GM19239 (cell line): ENCODE measurements at places on chromosomes 13 and 19.

DNA sequence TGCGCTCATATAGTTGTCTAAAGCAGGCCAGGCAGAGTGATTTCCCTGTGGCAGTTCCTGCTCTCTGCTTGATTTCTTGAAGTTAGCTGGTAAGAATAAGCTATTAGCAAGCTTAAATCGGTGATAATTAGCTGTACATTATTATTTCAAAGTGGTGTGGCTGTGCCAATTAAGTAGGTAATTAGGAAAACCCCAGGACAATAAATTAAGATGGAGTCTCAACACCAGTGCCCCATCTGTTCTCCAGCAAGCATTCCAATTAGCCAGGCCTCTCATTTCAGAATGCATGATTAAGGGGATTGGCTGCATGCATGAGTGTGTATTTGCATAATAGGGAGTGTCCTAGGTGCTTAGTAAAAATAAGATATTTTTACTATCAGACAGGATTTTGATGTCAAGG is 342.3 kb downstream of the GPC5 start:
- DNase-seq: no peak

- no peak for DNase-seq
Measured at GRCh38 chr13:31982540-31982939, 49.0 kb upstream of the FRY start.

- peak; percentile 14 for DNase-seq
Measured at GRCh38 chr13:32426990-32427851, 709 bp downstream of the N4BP2L1 start.

GRCh38 chr19:57954996-57955395 is 7.5 kb upstream of the ZNF256 start:
- no peak for DNase-seq

DNA sequence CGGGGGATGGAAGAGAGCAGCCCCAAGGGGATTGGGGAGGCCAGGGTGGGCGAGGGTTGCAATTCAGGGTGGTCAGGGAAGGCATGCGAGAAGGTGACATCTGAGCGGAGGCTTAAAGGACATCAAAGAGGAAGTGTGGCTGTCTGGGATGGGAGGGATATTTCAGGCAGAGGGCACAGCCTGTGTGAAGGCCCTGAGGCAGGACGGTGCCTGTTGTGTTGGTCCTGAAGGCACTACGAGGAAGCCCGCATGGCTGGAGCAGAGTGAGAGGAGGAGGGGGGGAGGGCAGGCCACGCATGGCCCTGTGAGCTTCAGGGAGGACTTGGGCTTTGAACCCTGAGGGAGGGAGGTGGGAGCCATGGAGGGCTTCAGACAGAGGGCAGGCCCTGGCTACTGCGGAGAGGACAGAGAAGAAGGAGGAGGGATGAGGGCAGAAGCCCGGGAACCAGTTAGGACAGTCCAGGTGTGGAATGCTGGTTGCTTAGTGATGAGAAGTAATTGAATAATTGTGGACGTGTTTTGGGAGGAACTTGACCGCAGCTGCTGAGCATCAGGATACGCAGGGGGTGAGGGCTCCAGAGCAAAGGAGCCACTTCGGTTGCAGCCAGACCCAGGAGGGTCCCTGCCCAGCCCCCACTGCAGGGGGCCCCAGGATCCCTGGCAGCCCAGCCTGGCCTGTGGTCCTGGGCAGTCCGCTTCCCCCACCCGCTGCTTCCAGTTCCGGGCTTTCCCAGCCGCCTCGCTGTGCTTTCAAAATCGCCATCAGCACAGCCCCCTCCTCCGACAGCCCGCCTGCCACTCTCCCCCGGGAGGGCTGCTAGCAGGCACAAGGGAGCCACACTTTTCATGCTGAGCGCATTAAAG is 6.2 kb downstream of the TLE6 start:
- no peak for DNase-seq

- DNase-seq: no peak
Measured at GRCh38 chr13:103066781-103067345, 646 bp upstream of the SLC10A2 start.

GRCh38 chr13:96632536-96633320 is 361.5 kb downstream of the OXGR1 start:
- DNase-seq: no peak

DNA sequence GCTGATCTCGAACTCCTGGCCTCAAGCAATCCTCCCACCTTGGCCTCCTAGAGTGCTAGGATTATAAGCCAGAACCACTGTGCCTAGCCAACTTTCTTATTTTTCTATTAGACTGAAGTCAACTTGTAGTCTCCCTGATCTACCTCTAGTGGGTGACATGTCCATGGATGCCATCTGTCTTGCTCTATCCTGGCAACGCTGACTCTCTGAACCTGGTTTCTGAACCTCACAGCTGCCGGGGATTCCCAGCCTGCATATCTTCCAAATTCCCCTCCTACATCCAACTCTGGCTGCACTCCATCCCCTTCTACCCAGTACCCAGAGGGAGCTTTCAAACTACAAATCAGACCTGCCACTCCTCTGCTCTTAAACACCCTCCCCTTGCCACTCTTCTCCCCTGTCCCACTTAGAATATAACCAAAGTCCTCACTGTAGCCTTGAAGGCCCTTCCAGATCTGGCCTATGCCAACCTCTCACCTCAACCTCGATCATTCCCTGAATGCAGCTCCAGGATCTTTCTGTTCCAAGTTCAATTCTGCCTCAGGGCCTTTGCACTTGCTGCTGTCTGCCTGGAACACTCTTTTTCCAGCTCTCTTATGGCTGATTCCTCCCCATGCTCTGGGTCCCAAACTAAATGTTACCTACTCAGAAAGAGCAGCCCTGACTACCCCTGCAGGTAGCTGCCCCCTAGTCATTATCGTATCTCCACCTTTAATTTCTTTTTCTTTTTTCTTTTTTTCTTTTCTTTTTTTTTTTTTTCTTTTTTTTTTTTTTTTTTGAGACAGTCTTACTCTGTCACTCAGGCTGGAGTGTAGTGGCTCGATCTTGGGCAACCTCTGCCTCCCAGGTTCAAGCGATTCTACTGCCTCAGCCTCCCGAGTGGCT is 2.2 kb downstream of the CLIP3 start:
- DNase-seq: no peak

DNA sequence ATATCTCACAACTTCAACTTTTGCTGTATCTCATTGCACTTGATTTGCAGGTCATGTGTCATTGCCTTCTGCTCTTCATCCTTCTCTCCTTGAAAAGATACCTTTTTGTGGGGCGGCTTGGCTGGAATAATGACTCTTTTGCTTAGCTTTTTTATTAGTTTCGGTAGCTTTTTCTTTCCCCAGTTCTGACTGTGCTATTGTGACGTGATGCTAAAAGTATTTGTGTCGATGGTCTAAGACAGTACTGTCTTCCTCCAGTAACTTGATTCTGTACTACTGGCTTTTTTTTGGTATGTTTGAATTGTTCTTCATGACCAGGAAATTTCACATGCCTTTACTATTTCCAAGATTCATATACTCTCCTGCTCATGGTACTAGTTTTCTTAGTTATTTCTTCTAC is 63.1 kb downstream of the SLITRK1 start:
- no peak for DNase-seq

GRCh38 chr13:52703482-52703881 is 36.1 kb downstream of the CNMD start:
- DNase-seq: no peak

DNA sequence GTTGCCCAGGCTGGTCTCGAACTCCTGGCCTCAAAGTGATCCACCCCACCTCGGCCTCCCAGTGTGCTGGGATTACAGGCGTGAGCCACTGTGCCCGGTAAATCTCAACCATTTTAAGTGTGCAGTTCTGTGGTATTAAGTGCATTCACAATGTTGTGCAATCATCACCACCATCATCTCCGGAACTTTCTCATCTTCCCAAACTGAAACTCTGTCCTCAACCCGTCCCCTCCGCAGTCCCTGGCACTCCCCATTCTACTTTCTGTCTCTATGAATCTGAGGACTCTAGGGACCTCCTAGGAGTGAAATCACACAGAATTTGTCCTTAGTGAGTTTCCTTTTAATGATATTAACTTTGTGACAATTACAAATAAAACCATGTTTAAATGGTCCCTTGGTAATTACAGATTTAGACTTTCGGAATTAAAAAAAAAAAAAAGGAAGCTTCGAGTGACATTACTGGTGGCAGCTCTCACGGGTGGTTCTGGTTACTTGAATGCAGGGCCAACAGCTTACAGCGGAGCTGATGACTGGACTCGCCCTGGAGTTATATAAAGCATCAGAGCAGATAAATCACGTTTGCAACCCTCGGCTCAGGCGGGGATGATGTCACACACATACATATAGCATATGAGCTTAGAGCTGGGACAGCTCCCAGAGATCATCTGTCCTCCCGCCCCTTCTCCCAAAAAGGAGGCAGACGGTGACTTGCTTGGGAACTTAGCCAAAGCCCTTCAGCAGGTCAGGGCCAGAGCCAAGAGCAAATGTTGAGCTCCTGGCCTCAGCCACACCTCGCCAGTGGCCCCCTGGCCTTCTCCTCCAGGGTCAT is 89.8 kb downstream of the ZNF557 start:
- DNase-seq: no peak

DNA sequence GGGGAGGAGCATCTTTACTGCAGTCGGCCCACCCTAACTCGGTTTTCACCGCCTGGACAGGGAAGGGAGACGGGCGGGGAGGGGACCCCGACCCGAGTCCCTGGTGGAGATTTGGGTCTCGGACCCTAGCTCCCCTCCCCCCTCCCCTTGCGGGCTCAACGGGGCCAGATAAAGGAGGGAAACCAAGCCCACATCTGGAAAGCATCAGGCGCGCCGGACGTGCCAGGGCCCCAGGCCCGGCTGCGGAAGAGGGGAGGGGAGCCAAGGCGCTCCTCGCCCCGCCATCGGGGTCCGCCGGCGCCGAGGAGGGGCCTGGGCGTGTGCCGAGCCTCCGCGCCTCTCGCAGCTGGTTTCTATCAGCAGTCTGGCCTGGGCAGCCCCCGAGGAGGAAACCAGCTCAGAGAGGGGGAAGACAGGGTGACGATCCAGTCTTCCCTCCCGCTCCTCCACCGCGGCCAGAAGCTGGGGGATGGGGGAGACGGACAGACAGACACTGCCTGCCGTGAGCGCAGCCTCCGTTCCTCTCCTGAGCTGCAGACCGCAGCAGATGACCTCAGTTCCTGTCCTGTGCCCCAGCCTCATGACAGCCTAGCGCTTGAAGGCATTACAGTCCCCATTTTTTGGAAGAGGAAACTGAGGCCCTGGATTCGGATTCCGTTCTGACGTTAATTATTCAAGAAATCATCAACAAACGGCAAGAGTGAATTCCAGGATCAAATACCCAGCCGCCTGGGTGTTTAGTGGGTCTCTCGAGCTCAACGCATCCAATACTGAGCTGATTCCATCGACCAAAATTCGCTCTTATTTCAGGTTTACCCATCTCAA is 3.6 kb upstream of the GNG8 start:
- no peak for DNase-seq

DNA sequence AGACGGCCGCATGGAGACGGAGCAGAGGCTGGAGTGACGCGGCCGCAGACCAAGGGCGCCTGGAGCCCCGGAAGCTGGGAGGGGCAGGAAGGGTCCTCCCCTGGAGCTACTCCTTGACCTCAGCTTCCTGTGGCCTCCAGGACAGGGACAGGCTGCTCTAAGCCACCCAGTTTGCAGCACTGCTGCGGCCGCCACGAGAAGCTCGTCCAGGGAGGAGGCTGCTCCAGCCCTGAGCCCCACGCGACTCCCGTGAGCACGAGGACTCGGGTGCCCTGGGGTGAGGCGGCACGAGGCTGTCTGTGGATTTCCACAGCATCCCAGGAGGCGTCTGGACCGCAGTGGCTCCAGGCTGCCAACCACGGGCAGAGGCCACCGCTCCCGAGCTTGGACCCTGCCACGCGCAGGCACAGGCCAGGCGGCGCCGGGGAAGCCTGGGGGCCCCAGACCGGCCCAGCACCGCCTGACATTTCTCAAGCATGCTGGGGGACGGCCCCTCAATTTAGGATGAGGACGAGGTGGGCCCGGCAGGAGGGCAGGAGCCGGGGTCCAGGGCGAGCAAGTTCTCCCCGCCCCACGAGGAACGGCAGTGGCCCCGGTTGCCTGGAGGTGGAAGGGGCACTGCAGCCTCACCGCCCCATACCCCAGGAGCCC is 10.7 kb downstream of the SBNO2 start:
- no peak for DNase-seq

- no peak for DNase-seq
Measured at GRCh38 chr19:4518345-4519171, at the start of gene PLIN4. Gene PLIN4 (minus strand): TSS chr19:4518486. CDS start chr19:4518272, 214 bp downstream.

GRCh38 chr19:37988758-37989635 is 82.0 kb downstream of the SIPA1L3 start:
- no peak for DNase-seq

DNA sequence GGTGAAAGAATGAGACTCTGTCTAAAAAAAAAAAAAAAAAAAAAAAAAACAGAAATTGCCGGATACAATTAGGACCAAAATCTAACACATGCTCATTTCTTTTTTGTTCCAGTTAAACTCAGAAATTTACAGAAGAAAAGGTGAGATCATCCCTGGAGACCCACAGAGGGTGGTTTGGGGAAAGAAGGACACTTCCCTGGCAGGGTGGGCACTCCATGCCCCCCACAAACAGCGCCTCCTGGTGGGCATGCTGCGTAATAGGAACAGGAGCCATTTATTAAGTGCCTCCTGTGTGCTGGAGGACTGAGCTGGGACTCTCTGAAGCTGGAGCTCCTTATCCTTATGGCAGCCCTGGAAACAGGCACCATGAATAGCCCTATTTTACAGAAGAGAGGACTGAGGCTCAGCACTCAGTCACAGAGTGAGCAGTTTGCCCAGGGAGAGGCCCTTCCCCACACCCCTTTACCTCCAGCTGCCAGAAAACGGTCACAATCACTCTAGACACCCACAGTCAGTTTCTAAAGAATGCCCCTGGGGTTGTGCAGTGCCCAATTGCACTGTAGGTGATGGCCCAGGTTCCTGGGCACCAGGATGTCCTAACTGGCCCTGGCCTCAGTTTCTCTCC is 10.1 kb downstream of the C19orf38 start:
- no peak for DNase-seq

DNA sequence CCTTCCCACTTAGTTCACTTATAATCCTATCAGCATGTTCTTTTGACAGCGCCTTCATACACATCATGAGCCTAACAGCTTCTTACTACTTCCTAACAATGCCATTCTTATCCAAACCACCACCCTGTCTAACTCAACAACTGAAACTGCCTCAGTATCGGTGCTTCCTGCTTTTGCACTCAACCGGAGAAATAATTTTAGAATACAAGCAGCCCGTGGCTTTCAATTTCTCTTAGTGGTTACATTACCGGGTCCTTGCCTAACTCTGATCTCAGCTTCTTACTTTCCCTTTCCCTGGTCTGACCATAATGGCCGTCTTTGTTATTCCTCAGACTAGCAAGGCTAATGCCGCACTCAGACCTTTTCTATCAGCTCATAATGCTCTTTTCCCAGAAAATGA is 17.0 kb downstream of the ZFP82 start:
- no peak for DNase-seq
